Non-pigmented ciliary epithelial cell (primary cell): ENCODE measurements at places on chromosomes 1 and 21.

DNA sequence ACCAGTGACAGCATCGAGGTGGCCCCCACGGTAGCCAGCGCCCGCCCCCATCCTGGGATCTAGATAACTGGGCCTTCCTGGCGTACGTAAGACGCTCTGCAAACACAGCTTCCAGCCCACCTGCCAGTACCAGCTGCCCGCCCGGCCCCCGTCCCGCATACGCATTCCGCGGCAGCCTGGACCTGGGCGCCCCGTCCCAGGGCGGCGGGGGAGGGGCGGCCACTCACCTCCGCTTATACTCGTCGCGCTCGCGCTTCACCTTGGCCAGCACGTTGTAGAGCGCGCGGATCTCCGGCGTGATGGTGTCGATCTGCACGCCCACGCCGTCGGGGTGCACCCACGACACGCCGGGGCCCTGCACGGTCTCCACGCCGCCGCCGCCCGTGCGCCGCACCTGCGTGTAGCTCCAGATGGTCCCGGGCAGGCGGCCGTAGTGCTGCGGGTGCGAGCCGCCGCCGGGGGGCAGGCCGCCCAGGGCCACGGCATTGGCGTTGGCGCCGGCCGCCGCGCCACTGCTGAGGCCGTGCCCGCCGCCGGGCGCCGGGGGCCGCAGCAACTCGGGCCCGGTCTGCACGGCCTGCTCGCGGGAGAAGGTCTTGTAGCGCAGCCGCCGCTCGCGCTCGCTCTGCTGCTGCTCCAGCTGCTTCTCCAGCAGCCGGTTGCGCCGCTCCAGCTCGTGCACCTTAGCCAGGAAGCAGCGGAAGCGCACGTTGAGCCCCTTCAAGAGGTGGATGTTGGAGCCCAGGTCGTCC, 859 bp downstream of the IFFO2 start:
- DNase-seq, result no peak

- DNase-seq, result no peak
Observed at GRCh38 chr1:63818567-63819325, 44.9 kb downstream of the ROR1 start.

DNA sequence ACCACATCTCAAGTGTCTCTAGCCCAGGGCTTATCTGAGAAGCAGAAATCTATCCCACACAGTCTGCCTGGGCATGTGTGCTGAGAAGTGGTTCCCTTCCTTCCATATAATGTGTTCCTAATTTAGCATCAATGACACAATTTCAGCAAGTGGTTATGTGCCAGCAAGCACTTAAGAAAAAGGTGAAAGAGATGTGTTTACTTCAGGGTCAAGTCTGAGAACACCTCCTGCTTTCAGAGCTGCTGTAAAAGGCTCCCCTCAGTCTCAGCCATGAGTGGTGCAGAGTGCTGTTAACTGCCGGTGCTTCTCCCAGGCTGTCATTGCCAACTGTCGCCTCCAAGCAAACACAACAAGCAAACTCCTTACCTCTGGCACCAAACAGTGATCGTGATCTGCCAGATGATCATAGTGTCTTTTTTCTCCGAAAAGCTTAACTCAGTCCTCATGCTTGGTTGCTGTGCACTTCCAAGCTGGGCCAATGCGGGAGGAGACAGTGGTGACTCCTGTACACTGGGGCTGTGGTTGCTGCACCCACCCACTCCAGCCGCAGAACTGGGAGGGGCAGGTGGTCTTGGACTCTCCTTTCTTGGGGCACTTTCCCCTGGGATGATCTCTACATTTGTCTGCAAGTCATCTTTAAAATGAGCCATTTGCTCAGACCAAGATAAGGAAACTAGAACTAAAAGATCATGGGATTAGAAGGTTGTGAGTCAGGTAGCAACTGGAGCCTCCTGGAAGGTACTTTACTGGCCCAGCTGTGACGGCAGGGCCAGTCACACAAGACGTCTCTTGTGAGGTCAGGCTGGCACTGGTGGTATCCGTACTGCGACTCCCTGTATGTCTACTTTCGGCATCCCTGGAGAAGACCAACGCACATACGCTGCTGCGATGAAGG, 32.4 kb downstream of the ATP1A1 start:
- DNase-seq, result no peak

- DNase-seq, result no peak
Observed at GRCh38 chr1:243725075-243725474, 125.0 kb downstream of the AKT3 start.

GRCh38 chr1:117537291-117537920, 68.4 kb upstream of the TENT5C start:
- no peak for DNase-seq

GRCh38 chr1:53601867-53602775, 136.8 kb downstream of the GLIS1 start:
- no peak for DNase-seq

DNA sequence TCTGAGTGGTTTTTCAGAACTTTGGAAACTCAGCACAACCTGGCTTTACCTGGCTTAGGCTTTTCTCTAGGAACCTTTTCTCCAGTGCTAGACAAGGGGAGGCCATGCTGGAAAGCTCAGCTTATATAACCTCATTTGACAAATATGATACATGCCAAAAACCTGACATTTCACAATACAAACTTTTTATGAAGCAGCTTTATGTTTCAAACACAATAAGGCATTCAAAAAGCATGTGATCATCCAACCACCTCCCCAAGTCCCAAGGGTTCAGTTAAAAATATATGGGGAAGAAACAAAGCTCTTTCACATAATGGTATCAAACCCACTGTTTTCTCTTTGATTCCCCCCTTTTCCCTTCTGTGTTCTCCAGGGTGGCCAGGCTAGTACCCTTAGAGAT, 63.7 kb downstream of the ZC3H11B start:
- no peak for DNase-seq

DNA sequence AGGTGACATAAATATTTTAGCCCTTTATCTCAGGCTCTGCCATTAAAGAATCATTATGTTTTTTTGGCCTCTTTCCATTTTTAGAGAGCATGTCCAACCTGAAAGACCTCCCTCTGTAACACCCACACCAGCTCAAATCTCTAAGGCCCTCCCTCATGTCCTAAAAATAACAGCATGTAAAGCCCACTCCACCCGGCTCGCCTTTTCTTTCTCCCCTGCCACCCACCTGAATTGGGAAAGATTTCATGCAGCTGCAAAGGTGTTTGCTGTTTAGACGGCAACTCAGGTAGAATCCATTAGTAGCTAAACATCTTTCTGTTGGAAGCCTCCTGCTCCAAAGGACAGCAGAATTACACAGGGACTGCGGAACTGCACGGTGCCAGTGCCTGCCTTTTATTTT, 79.9 kb downstream of the DMRTA2 start:
- no peak for DNase-seq

DNA sequence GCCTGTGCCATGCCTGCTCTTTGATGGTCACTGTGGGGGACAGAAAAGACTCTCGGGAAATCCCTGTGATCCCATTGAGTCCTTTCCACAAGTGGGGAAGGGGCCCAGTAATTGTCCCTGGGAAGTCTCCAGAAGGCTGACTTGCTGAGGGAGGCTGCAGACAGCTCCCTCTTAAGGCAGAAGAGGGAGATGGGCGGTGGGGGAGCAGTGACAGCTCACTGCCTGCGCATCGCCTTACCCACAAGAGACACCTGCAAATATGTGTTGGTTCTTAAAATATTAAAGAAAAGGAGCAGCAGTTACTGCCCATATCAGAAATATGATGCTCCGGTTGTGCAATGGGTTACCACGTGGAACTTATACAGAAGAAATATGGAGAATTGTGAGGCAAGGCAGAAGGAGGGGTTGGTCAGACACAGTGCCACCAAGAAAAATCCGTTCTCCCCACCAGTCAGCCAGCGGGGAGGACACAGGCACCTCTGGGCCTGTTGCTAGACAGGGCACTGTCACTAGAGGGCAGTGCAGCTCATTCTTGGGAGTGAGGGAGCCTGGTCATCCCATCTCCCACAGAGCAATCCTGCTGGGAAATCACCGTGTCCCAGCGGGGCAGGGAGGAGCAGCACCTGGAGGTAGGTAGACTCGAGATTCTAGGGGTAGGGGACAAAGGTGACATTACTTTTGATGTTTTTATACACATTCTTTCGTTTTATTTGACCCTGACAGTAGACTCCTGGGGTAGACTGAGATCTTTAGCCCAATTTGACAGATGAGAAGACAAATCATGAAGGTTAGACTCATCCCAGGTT, 6.9 kb upstream of the CAMK1G start:
- no peak for DNase-seq

- no peak for DNase-seq
Observed at GRCh38 chr1:172778456-172779455, 119.9 kb downstream of the FASLG start.

- no peak for DNase-seq
Observed at GRCh38 chr1:78373676-78374075, 117.1 kb upstream of the PTGFR start.

GRCh38 chr21:36518883-36519492, 39.1 kb upstream of the CLDN14 start:
- DNase-seq, result no peak

DNA sequence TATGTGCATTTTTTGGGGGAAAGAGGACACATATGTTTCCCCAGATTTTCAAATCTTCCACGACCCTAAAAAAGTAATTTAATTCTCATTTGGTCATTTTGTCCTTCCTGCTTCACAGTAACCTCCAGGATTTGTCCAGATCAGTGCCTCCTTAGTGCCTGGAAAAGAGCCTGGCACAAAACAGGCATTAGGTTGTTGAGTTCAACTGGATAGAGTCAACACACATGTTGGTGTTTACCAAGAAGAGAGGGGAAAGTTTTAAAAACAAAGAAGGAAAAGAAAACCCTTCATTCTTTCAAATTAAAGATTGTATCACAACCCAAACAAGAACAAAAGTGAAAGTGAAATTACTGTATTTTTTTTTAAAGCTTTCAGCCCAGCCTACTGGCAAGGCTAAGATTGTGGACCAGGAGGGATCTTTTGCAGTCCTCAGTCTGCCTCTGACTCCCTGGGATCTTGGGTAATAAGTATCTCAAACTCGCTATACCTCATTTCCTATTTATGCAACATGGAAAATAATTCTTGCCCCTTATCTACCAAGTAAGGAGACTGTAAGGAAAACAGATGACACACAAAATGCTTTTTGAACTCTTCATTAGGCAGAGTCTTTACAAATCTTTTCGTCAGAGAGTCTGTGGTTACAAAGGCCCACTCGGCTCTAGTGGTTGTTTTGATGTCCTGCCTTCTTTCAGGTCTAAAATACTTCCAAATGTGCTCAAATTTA, 57.8 kb downstream of the ZNF281 start:
- peak; percentile 96 for DNase-seq

- DNase-seq, result no peak
Observed at GRCh38 chr1:159121526-159121925, 45.0 kb upstream of the AIM2 start.

DNA sequence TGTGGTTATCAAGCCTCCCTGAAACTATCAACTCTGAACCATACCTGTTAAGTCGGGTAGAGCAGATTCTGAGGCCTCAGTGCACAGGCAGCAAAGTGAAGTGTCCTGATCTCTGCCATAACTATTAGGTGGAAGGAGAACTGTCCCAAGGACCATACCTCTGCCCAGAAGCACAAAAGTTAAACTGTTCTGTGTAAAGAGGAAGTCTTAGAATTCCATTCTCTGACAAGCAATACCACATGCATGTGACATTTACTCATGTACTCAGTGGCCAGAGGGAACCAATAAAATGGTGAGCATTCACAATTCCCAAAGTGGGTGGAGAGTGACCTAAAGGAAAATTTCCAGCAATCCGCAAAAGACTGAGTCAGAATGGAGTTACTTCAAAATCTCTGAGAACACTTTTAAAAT, 61.0 kb downstream of the TOR3A start:
- DNase-seq, result peak; percentile 98

GRCh38 chr1:7915826-7916500, 24.7 kb downstream of the TNFRSF9 start:
- DNase-seq, result no peak

DNA sequence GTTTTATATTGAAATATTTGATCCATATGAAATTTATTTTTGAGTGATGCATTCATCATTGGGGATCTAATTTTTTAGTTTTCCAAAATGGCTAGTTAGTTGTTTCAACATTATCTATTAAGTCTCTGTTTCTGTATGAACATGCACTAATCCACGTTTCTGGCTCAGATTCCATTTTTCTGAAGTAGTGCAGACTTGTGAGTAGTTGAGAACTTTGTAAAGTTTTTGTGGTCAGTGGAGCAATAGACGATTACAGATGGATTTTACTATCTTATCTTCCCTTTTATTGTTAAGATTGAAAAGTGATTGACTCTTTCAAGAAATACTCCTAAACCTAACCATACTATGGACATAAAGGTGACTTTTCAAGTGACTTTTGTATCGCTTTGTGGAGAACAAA, 16.7 kb downstream of the SOAT1 start:
- peak; percentile 59 for DNase-seq

DNA sequence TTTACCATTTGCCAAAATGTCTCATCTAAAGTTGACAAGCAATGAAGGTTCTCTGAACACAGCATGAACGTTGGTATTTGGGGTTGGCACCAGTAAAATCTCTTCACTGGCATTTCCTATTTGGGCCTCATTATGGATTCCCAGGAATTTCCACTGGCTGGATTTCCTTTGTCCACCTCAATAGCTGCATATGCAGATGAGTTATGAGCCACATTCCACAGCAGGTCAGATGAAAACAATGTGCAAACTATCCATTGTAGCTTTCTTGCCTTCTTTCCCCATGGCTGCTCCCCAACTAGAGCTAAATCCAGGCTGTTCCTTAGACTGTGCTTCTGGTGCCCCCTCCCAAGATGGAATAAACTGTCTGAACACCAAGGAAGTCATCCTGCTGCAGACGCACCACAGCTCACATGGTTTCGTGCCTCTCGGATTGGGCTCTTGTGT, 168.1 kb upstream of the FGGY start:
- no peak for DNase-seq

DNA sequence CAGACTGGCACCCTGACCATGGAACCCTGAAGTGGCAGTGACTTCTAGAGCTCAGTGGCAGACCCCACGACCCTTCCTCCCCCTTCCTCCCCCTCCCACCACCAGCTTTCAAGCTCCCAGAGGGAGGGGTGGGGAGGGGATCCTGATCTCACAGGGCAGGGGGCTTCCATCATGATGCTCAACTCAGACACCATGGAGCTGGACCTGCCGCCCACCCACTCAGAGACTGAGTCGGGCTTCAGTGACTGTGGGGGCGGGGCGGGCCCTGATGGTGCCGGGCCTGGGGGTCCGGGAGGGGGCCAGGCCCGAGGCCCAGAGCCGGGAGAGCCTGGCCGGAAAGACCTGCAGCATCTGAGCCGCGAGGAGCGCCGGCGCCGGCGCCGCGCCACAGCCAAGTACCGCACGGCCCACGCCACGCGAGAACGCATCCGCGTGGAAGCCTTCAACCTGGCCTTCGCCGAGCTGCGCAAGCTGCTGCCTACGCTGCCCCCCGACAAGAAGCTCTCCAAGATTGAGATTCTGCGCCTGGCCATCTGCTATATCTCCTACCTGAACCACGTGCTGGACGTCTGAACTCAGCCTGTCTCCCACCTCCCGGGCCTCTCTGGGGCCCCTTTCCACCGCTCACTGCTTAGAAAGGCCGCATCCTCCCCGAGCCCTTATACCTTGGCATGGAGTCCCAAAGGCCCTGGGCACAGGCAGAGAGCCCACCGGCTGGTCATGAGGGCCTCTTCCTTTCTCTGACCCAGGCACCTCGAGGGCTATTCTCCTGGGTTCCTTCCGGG, 3.9 kb downstream of the NHLH1 start:
- no peak for DNase-seq
